ENCODE measurements at places on chromosomes 13 and 19.
A peak's percentile ranks its signal among the peaks of the same experiment; 100 is the strongest.

- DNase-seq: no peak
Observed at GRCh38 chr13:20573636-20574035, 6.7 kb downstream of the IFT88 start.

- no peak for DNase-seq
Observed at GRCh38 chr19:7419153-7419552, 69.7 kb downstream of the PEX11G start.

GRCh38 chr13:27658546-27658945, 36.9 kb downstream of the POLR1D start:
- DNase-seq: no peak

- no peak for DNase-seq
Observed at GRCh38 chr13:21075379-21076249, 14.2 kb upstream of the LATS2 start.

GRCh38 chr13:114099191-114099590, 33.2 kb downstream of the RASA3 start:
- no peak for DNase-seq

GRCh38 chr13:44142941-44143665, 230.5 kb upstream of the SERP2 start:
- DNase-seq: no peak

DNA sequence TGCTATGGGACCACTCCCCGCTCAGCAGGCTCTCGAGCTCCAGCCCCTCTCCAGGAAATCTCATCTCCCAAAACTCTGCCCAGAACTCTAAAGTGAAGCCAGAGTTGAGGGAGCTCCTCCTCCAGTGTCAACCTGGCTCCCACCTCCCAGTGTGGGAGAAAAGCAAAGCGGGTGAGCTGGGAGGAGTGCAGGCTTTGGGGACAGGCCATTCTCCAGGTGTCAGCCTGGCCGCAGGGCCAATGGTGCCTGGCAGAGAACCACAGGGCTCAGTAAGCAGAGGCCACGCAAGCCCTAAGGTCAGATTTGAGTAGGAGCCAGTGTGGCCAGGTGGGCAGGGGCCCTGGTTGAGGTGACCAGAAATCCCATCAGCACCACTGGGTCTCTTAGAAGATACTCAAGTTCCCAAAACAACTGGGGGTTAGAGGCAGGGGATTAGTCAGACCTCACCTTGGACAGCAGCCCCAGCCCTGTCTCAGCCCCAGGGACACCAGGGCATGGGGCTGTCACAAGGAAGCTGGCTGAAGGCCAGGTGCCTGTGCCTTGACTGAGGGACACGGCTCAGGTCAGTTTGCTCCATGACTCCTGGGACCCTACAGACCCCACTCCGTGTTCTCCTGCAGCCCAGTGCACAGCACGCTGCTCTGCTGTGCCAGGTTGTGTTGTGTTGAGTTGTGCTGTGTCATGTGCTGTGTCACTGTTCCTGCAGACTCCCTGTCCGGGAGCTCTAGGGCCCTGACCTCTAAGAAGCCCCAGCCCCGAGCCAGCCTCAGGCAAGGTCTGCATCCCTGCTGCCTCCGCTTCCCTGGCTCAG, 2.8 kb upstream of the ZNF181 start:
- no peak for DNase-seq

- DNase-seq: no peak
Observed at GRCh38 chr19:47229676-47230053, 1.3 kb downstream of the BBC3 start.

DNA sequence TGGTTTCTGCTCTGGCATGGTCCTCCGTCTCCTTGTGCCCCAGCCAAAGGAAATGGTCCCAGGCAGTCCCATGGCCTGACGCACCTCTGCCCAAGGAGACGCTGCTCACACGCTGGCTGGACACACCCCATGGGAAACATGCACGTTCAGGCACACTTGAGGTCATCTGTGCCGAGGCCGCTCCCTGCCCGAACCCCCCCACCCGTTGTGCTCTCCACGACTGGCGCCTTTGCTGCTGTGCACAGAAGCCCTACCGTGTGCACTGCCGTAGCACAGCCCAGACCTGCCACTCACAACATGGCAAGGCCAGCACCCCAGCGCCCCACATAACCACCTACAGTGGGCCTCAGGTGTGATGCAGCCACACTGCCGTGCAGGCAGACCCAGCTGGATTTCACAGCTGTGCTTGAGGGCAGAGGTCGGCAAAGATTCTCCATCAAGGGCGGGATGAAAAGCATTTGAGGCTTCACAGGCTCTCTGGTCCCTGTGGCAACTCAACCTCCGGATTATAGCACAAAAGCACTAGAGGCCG, 65.7 kb downstream of the SPACA7 start:
- no peak for DNase-seq

- peak; percentile 34 for DNase-seq
Observed at GRCh38 chr19:4380254-4380727, 20.1 kb downstream of the SH3GL1 start.

GRCh38 chr13:98187155-98187964, 10.3 kb upstream of the RNF113B start:
- no peak for DNase-seq

GRCh38 chr13:107434347-107434746, 781.0 kb downstream of the LIG4 start:
- no peak for DNase-seq

GRCh38 chr19:40598121-40598917, 2.9 kb upstream of the LTBP4 start:
- peak; percentile 82 for DNase-seq

DNA sequence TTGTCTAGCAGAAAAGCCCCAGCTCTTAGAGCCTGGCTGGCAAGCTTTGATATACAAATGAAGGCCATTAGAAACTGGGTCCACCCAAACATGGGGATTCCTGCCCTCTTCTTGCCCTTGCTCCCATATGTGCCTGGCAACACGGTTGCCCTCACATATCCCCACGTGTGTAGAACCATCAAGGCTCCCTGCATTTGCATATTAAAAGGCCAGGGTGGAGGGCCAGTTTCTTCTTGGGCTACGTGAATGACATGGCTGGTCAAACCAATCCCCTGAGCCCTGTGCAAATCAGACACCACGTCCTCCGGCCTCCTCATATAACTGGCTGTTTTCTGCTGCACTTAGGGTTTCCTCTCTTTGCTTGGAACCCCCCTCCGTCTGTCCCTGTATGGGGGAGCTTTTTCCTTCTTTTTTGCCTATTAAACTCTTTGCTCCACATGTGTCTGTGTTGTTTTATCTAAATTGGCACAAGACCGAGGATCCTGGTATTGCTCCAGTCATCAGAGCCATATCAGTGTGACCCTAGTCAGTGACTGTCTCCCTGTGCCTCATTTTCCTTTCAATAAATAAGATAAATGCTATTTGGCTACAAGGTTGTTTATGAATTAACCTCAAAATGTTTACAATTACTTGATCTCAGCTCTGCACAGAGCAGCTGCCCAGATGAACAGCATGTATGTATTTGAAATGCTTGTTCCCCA, 30.3 kb upstream of the CEACAM1 start:
- no peak for DNase-seq

DNA sequence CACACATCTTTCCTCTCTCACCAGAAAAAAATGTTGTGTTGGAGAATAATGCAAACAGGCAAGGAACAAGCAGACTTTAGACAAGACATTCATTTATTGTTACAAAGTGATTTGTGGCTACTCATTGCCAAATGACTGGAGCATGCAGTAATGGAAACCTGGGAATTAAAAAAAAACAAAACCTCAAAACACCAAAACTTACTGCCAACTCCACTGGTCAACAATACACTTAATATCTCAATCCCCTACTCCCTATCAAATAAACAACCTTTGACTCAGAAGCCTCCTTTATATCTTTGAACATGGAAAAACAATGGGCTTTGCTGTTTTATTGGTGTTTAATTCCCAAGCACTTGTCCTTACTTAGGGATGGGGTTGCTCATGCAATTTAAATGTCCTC, 112.8 kb downstream of the POSTN start:
- DNase-seq: no peak

GRCh38 chr13:28618230-28618994, 40.5 kb upstream of the POMP start:
- no peak for DNase-seq

GRCh38 chr19:10760273-10760944, 42.5 kb downstream of the DNM2 start:
- DNase-seq: peak; percentile 15

GRCh38 chr13:48594096-48594815, 59.5 kb upstream of the CYSLTR2 start:
- no peak for DNase-seq

DNA sequence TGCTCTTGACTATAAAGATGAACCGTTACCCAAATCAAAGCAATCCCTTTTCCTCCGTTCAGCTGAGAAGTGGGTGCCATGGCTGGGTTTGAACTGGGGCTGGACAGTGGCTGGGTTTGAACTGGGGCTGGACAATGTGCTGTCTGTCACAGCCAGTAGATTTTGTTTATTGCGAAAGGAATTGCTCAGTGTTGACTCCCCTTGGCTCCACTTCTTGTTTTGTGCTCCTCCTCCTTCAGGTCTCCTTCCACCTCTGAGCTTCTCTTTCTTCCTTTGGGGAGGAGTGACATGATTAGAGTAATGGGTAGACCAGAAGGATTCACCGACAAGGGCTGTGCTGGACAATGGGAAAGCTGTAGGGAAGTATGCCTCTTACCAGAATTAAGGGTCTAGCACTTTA, 19.4 kb upstream of the MBNL2 start:
- DNase-seq: no peak
